ENCODE measurements at places on chromosomes 7 and 10.

- DNase-seq, result no peak
Measured at GRCh38 chr10:98539578-98539977, 92.8 kb upstream of the HPS1 start.

DNA sequence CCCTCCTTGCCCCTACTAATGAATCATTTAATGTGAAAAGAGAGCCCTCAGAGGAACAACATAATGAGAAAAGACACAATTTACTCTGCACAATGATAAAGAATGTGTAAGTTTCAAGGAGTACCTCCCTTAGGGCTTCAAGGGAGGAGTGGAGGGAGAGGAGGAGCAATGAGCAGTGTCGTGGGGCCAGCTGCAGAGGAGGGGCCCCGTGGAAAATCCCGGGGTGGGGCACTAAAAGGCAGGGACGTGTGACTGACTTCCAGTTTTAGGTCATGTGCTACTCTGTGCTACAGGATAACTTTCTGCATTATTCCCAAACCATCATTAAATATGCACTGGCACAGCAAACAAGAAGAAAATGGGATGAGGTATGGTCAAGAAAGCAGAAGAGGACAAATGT is 108.1 kb downstream of the ANLN start:
- DNase-seq, result no peak

GRCh38 chr7:33958104-33958503 is 52.8 kb downstream of the BMPER start:
- DNase-seq, result no peak

DNA sequence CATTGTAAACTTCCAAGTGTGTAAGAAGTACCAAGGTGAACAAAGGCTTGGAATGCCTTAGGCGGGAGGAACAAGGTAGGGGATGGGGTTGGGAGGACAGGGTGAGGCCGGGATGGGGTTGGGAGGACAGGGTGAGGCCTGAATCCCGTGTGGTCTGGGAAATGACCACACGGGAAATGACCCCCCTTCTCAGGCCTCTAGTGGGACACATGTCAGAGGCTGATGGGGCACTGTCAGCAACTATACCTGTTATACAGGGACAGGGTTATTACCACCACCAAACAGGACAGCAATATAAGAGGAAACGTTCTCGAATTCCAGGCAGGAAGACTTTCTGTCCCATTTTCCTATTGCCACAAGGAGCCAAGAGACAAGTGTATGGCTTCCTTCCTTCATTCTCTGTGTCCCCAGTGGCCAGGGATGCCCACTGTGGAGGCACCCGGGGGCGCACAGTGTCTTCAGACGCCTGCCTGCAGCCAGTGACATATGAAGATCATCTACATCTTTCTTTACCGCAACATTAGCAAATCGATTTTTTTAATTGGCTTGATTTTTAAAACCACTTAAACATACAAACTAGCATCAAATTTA is 1.3 kb downstream of the MKI67 start:
- DNase-seq, result no peak

DNA sequence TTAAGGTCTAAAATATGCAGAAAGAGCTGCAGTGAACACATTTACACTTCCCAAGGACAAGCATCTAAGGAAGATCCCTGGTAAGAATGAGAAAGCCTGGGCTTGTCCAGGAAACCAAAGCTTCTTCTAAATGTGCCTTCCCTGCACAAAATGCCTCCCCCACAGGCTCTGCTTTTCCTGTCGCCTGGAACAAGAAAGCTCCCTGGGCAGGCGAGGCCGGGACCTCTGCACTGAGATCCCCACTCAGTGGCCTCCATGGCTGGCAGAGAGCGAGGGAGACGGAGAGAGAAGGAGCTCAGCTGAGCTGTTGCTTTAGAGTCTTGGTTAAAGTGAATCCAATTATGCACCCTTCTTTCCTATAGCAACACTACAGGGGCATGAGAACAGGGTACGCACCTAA is 75.6 kb downstream of the AMZ1 start:
- DNase-seq, result no peak

All from fibroblast of skin of left biceps (primary cell).